ENCODE measurements at places on chromosomes 11 and 22.

DNA sequence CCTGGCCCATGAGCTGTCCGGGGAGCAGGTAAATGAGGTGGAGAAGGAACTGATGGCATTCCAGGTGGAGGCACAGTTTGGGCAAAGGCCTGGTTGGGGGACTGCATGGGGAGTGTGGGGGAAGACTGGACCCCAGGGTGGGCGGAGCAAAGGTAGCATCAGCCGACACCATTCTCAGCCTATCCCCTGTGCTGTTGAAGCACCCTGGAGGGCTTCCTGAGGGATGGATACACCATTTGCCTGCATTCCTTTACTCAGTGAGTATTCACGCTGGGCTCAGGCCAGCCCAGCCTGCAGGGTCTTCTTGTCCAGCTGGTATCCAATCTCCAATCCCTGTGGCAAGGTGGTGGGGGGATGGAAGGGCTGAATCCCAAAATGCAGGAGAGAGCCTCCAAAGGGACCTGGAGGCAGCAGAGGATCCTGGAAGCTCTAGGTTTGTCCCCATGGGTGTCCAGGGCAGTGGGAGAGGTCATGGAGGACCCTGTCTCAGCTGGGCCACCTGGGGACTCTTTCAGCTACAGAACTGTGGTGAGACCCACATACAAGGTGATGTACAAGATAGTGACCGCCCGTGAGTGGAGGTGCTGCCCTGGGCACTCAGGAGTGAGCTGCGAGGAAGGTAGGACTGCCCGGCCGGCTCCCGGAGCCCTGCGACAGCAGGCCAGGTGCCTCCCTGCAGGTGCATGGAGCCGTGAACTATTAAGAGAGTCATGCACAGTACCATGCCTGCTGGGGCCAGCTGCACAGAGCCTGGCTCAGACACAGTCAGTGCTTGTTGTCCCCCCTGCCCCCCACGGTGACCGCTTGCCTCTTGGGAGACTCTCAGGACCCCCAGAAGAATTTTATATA lies 9.5 kb downstream of the EMID1 start:
- DNase-seq: no peak

DNA sequence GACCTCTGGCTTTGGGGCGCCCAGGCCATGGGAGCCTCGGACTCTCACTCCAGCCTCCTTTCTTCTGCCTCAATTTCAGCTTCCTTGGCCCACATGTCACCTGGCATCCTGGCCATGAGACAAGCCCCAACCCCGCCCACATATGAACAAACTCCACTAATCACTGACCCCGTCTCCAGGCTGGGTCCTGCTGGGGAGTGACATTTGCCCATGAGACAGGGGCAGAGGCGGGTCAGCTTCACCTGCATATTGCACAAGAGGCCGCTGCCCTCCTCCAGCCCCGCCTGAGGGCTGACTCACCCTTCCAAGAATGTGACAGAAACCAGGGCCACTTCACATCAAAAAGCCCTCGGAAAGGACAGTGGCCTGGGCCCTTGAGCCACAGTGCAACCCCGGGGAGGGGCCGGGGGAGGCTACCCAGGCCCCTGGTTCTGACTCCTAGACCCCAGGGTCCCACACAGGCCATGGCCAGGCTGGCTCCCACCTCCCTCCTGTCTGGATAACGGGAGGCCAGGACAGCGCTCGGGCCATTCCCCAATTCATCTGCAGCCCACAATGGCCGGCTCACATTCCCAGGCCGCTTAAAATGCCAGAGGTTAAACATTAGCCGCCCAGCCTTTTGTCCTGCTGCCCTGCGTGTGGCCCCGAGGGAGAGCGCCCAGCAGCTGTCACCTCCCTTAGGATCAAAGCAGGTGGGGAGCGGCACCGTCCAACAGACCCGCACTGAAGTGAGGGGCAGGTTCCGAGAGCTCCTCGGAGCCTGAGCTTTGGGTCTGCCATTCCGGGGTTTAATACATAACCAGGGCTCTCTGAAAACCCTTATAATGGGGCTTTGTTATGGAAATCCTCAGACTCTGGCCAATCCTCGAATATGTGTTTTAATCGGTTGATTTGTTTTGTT lies 42.3 kb downstream of the TRMU start:
- no peak for DNase-seq

GRCh38 chr11:16000065-16000464 lies 356.3 kb downstream of the SOX6 start:
- DNase-seq: no peak

DNA sequence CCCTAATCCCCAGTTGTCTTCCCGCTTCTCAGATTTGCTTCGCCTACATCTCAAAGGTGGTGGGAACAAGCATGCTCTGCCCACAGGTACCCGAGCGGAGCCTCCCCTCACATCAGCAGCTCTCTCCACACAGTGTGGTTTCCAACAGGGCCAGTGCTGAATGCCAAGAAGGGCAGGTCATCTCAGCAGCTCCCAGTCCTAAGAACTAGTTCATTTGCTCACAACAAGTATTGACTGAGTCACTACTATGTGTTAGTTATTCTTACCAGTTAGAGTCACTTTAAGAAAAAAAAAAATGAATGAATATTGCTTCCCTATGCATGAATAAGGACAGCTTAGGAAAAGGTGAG lies 66.2 kb downstream of the THAP12 start:
- no peak for DNase-seq

DNA sequence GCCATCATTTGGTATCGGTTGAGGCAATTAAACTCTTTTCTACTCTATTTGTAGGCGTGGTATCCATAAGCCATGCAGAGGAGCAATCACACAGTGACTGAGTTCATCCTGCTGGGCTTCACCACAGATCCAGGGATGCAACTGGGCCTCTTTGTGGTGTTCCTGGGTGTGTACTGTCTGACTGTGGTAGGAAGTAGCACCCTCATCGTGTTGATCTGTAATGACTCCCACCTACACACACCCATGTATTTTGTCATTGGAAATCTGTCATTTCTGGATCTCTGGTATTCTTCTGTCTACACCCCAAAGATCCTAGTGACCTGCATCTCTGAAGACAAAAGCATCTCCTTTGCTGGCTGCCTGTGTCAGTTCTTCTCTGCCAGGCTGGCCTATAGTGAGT lies 8.4 kb downstream of the OR9G4 start:
- no peak for DNase-seq

DNA sequence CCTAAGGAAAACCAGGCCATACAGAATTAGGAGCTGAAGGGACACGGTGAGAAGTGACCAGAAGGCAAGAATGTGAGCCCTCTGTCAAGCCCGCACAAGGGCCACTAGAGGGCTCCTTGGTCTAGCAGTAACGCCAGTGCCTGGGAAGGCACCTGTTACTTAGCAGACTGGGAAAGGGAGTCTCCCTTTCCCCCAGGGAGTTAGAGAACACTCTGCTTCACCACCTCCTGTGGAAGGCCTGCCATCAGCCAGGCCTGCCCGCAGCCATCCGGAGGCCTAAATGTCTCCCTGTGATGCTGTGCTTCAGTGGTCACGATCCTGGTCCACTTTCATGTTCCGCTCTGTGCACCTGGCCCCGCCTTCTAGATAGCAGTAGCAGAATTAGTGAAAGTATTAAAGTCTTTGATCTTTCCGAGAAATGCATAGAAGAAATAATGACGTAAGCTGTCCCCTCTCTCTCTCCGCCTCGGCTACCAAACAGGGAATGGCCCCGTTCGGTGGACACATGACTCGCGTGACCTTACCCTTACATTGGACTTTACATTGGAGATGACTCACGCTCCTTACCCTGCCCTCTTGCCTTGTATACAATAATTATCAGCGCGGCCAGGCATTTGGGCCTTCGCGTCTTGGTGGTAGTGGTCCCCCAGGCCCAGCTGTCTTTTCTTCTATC lies 10.7 kb upstream of the GSTP1 start:
- DNase-seq: peak; percentile 39

DNA sequence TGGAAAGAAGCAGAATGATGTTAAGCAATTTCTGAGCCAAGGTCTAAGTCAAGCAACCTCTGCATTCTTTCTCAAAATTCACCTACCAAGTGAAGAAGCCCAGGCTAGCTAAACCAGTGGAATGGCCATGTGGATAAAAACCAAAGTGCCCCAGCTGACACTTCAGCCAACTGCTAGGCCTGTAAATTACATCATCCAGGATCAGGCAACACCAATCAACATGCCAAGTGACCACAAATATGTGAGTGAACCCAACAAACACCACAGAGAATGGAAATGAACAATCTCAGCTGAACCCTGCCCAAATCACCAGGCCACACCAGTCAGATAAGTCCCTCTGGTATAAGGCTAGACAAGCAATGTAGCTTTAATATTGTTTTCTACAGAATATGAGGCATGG lies 25.1 kb upstream of the FJX1 start:
- DNase-seq: no peak

DNA sequence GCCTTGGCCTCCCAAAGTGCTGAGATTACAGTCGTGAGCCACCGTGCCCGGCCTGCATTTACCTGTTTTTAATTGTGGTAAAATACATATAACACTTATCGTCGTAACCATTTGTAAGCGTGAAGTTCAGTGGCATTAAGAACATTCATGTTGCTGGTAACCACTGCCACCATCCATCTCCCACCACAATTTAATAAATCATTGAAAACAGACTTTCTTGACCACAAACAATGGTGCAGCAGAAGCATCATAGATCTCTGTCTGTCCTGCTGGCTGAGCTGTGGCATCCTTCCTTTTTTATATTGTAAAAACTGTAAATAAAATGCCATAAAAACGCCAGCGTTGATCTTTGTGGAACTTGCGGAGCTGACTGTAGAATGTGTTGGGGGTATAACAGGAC lies 24.3 kb downstream of the LRP5 start:
- no peak for DNase-seq

GRCh38 chr11:5737091-5737490 lies 843 bp downstream of the OR56B1 start:
- no peak for DNase-seq

- no peak for DNase-seq
These were observed 13.6 kb downstream of the INCENP start for GRCh38 chr11:62137276-62137861.

GRCh38 chr22:37229012-37229804 lies 14.9 kb downstream of the RAC2 start:
- DNase-seq: no peak

DNA sequence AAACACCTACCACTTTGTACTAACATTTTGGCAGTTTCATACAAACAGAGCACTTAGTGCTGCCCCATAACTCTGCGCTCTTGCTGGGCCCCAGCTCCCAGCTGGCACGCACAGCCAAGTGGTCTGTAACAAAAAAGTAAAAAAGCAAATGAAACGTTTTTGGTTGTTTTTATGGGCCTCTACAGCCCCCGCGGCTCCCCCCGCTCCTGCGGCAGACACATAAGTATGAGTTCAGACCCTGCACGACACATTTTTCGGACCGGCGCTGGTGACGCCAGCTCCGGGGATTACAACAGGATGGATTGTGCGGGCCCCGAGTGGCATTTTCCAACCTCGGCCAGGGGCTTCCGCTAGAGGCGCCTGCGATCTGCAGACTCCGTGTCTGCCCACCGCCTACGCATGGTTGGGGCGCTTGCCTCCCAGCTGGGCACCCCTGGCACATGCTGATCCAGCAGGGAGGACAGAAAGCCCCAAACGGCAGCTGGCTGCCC lies 418.2 kb downstream of the SOX6 start:
- no peak for DNase-seq

GRCh38 chr22:19239464-19239863 lies 52.1 kb downstream of the CLTCL1 start:
- peak; percentile 44 for DNase-seq

DNA sequence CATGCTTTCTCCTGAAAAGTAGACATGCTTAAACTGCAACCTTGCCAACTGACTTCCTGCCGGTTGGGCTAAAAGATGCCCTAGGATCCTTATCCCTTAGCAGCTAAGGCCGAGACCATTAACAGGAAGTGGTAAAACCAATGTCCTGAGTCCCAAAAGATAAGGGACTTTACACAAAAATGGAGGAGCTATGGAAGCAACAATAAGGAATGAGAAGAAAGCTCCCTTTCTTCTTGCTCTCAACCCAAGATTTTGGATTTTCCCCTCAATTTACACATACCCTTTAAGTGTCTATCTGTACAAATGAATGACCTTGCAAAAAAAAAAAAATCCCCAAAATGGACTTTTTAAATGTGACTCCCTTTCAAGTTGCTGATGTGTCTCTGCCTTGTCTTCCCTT lies 11.1 kb downstream of the MRPL17 start:
- DNase-seq: no peak

- no peak for DNase-seq
These were observed 1436.3 kb downstream of the TBC1D22A start for GRCh38 chr22:48198489-48199459.

- DNase-seq: no peak
These were observed 2.3 kb downstream of the BCO2 start for GRCh38 chr11:112177589-112177988.

DNA sequence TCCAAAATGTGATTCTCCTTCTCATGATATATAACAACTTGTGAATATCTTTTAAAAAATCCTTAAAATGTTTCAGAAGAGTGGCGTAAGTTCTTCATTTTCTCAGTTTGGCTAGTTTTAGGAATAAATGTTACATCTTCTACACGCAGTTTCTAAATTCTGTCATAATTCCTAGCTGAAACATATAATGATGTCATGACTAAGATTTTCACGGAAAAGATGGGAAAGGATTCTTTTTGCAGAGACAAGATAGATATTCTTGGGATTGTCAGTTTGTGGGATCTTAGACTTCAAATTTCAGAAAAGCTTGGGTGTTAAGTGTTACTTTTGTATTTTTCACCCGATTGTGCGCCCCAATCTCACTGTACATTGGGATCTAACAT lies 1.7 kb downstream of the EED start:
- DNase-seq: no peak

DNA sequence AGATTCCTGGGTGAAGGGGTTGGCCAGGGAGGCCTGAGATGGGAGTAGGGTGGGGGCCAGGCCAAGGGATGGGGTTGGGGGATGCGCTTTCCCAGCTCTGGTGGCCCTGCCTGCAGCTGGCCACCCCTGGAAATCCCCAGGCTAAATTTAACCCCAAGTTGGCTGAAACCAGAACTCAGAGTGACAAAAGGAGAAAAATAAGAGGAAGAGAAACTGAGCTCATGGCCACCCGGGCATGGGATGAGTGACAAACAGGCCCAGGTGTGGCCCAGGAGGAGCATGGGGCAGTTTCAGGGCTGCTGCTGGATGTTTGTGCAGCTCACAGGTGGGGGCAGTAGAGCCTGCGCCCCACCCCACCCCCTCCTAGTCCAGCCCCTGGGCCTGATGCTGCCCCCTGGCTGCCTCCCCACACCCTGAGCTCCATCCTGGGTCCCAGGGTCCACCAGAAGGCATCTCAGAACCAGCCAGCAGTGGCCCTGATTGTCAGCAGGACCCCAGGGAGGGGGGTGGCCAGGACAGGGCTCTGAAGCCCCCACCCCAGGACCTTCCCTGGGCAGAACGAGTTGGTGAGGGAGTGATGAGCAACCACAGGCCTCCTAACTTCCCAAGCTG lies 48.0 kb downstream of the IGLL5 start:
- DNase-seq: no peak

DNA sequence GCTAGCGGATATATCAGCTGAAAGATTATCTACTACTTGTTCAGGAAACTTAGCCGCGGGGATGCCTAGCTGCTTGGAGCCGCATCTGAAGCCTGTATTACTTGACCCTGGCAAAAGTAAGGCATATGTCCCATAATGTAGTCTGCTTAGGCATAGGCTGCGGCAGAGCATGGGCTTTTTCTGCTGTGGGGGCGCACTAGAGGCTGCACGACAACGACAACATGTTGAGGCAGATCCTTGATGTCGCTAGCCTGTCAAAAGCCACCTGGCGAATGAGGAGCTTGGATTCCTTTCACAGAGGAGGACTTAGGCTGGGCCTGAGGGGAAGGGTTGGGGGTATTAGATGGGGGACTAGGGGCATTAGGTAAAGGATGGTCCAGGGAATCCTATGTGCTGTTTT lies 1.1 kb upstream of the OR52N2 start:
- no peak for DNase-seq

GRCh38 chr11:61267437-61267841 lies 26.5 kb downstream of the PGA5 start:
- DNase-seq: no peak

GRCh38 chr22:40593460-40594273 lies 42.9 kb downstream of the MRTFA start:
- DNase-seq: no peak

All from head of caudate nucleus (tissue), 42 donors.